Activated gamma-delta T cell treated with anti-CD3 and anti-CD28 coated beads, Interleukin-2, amount 50 U/mL, for 16 hours (primary cell): ENCODE measurements at places on chromosomes 12 and 14.

GRCh38 chr12:80627782-80628181 is 79.7 kb upstream of the MYF6 start:
- DNase-seq = no peak

- no peak for DNase-seq
These were observed 187.9 kb downstream of the ALG10 start for GRCh38 chr12:34210183-34210582.

GRCh38 chr12:76637807-76638206 is 78.2 kb upstream of the OSBPL8 start:
- no peak for DNase-seq

DNA sequence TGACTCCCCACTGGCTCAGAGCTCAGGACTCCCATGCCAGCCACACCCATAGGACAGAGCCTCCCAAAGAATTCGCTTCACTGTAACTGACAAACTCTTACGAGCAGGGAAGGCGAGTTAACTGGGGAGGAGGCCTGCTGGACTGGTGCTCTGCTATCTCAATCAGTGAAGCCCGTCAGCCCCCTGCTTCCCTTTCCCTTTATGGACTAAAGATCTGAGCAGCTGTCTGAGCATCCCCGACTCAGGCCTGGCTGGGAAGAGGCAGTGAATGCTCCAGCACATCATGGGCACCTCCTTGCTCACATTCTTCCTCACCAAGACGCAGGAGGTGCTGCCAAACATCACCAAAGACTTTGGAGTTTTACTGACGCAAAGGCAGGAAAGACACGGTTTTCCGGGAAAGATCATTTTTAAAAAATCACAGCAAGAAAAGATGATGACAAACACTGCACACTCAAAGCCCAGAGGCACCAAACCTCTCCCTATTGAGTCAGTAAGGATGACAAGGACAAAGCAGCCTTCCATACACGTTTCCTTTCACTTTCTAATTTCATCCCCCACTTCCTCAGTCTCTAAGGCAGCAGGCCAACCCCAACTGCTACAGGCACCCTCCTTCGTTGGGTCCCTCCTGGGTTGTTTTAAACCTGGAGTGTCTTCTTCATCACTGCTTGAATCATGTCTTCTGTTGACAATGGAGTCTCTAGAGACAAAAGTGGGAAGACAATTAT is 45.0 kb upstream of the P2RX7 start:
- DNase-seq = no peak

DNA sequence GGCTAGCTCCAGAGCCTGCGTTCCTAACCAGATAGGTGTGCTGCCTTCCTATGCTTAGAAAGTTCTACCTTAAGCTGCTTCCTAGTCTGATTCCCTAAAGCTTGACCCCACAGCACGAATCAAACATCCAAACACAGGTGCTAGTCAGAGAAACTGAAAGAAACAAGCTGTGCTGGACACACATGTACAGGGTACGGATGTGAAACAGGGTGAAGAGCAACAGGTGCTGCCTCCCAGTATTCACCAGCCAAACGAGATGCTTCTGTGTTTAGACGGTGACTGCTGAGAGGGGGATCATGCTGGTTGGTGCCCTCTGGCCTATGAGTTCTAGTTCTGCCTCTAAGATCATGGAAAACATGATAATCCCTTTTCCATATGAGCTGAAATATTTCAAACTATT is 105.3 kb downstream of the GRIP1 start:
- no peak for DNase-seq

DNA sequence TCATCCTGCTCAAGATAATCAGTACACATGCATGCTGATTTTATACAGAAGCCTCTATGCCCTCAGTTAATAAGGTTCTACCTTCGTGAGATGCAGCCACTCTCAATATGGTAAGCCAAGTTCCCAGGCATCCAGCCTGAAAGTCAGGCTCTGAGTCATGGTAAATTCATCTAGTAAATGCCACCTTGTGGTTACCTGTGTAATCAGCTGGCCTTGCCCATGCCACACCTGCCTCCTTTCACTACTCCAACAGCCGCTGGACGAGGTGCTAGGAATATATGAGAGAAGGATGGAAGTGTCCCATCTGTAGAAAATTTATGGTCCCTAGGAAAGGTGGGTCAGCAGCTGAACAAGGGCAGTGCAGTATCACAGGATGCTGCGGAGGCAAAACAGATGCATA is 207.3 kb downstream of the SSPN start:
- no peak for DNase-seq

DNA sequence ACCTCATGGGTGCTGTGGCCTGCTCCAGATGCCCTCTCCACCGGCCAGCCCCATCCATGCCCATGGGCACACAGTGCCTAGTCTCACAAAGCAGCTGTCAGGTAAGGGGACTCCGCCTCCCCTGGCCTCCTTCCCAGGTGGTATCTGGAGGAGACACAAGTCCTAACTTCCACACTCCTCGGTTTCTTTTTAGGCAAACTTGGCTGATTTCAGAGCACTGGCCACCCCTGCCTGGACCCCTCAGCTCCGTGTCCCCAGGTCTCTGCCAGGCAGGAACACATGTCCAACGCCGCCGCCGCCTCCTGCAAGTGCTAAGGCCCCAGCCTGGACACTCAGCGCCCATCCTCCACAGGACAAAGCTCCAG is 324.1 kb upstream of the DIO3 start:
- DNase-seq = no peak

DNA sequence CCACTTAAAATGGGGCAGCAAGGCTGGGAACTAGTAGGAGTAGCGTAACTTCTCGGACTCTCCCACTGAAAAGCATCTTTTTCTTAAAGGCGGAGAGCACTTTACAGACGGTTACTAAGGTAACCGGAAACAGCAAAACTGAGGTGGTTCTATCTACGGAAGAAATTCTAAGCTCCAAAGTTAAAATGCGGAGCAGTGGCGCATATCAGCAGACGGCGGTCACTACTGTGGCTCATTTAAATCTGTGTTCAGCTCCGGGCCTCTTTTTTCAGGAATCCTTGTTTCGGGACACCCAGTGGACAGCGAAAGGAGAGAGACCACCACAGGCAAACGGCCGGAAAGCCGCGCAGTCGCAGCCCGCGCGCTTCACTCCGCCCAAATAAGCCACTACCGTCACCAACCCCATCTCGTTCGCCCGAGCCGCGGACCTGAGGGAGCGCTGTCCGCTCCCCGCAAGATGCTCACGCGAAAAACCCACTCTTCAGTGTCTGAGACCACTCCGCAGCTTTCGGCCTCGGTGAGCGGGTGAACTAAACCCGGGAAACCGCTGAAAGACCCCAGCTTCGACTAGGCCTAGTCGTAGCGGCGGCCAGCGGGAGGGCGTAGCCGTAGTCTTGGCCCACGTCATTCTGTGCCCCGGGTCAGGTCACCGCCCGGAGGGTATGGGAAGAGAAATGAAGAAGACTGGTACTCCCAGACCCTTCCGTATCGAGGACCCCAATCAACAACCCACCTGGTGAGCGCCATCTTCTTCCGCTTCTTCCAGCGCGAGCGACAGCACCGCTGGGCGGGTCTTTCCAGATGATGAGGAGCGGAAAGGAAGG is at the start of gene SNW1:
SNW1 (minus strand) TSS at position 776 of the 824 bp plus-strand sequence; CDS start at position 747, 29 bp downstream.
- peak; percentile 85 for DNase-seq

DNA sequence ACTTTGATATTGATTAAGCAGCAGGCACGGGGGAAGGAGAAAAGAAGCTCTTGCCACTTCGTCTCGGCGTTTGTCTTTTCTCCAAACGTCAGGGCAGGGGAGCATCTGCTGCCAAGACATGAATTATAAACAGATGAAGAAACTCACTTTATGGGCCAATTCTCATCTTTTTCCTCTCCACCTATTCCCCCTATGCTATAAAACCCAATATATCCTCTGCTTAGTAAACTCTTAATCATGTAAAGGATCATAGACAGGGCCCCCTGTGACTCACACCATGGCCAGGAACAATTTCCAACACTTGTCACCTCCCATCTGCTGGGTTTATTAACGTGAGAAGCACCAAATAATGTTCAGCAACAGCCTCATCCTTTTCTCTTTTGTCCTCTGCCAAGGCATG is 1092.1 kb upstream of the TMEM132C start:
- DNase-seq = no peak

- DNase-seq = no peak
These were observed 450.6 kb downstream of the ZFP36L1 start for GRCh38 chr14:68342216-68342763.

GRCh38 chr14:98984719-98985041 is 287.3 kb downstream of the BCL11B start:
- DNase-seq = peak; percentile 47

- no peak for DNase-seq
These were observed 112.1 kb upstream of the NPAS3 start for GRCh38 chr14:32826404-32827082.

- no peak for DNase-seq
These were observed 29.9 kb downstream of the BTBD7 start for GRCh38 chr14:93302688-93303581.

- DNase-seq = no peak
These were observed 17.6 kb upstream of the PLEKHH1 start for GRCh38 chr14:67515386-67516079.

DNA sequence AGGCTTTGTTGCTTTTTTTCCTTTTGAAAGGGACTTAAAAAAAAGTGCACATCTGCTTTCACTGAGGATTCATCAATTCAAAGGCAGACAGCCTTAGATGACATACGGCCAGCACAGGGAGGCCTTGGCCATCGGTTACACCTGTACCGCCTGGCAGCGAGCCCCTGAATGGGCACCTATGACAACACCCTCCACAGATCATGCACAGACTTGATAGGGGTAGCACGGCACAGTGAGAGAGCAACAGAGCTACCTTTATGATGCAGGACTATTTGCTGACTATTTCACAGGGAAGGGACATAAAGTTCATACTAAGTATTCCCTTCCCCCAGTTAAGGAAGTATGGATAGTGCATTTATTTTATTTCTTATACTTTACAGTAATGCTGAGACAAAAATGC is 137.9 kb upstream of the ARID2 start:
- no peak for DNase-seq

DNA sequence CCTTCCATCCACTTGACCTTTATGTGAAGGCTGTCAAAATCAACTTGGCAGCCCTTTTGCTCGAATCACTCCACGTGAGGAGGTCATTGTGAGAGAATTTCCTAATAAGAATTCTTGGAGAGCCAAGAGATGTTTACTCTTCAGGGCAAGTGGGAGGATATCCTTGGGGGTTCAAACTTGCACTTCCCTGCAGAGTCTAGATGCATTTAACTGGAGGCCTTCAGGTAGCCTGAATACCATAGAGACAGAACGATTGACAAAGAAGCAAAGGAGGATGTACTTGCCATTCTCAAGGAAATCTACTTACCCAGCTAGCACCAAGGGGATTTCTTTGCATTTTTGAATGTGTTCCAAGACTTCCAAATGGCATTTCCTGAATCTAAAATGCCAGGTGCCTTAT is 1702.6 kb upstream of the FLRT2 start:
- DNase-seq = no peak

- peak; percentile 61 for DNase-seq
These were observed 21.3 kb upstream of the CD27 start for GRCh38 chr12:6423267-6424007.

DNA sequence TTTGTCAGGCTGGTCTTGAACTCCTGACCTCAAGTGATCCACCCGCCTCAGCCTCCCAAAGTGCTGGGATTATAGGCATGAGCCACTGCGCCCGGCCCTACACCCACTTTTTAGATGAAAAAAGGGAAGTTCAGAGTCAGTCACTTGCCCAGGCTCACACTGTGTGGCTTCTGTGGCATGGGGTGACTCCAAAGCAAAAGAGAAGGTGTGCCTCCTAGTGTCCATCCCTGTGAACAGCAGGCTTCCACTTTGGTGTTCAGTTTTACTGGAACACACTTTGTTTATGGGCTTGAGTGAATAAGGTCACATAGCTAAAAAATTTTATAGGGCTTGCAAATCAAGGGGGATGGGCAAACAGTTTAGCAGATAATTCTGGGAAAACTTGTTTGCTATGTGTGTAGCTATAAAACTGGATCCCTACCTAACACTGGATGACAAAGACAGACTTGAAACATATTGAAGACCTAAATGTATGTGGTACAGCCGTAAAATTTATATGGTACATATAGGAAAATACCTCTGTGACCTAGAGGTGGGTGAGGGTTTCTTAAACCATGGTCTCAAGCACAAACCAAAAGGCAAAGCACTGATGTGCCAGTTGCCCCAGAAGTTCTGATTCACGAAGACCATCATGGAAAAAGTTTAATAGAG is 54.9 kb downstream of the EID3 start:
- DNase-seq = peak; percentile 43

DNA sequence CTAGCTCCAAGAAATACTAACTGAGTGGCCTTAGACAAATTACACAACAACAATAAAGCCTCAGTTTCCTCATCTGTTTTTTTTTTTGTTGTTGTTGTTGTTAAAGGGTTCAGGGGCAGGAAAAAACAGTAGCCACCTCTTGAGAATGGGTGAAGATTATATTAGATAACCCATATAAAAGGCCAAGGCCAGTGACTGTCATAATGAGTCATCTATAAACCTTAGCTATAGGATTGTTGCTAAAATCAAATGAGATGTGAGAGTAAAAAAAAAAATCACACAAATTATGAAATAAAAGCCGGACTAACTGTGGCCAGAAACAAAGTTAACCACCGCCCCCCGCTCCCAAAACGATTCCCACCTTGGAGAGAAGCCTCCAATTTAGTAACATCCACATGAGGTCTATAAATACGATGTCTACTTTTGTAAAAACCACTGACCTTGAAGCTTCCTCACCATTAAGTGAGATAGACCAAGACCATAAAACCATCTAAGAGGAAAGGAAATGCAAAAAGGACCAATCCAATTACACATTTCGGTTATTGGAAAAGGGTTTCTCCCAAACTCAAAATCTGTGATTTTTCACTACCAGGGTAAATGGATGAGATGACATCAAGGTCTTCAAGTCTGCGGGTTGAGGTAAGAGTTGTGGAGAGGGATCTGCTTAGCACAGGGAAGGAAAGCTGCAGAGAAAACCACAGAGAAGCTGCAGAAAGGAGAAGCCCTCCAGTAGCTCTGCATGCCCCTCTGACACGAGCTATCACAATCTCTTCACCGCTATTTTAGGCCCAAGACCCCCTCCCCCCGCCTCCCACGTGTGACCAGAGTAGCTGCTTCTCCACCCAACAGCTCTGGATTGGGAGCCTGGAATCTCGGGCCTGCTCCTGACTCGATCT is 1.0 kb downstream of the NAA25 start:
- no peak for DNase-seq

DNA sequence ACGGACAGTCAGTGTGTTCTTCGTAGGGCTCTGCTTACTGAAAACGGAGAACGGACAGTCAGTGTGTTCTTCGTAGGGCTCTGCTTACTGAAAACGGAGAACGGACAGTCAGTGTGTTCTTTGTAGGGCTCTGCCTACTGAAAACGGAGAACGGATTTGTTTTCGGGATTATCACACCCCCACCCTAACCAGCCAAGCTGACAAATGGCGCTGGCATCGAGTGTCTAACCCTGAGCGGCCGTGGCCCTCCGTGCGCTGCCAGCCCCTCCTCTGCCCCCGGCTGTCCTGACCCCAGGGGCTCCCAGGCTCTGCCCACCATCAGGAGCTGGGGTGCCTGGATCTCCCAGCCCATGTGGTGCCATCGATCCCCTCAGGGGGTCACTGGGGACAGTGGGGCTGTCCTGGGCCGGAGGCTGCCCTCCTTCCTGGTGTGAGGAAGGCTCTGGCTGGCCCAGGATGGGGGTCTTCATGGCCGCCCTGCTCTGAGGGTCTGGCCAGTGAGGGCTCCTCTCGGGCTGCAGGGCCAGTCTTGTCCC is 57.3 kb downstream of the FBRSL1 start:
- DNase-seq = no peak

GRCh38 chr14:35661875-35662274 is 127.9 kb downstream of the INSM2 start:
- no peak for DNase-seq
